ENCODE measurements at places on chromosomes 4 and X. TPM values are rescaled to one million over a fixed set of nuclear protein-coding genes. Genes with fewer than 3 reads are reported as not detected.

DNA sequence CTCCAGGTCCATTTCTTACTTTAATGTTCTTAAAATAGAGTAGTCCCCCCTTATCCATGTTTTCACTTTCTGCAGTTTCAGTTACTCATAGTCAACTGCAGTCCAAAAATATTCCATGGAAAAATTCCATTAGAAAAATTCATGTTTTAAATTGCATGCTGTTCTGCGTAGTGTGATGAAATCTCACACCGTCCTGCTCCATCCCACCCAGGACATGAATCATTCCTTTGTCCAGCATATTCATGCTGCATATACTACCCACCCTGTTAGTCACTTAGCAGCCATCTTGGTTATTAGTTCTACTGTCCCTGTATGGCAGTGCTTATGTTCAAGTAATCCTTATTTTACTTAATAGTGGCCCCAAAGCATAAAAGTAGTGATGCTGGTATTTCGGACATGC lies 5.4 kb upstream of the PDLIM5 start:
- no peak for DNase-seq

The RTL3 gene
- total RNA-seq, result not detected

DNA sequence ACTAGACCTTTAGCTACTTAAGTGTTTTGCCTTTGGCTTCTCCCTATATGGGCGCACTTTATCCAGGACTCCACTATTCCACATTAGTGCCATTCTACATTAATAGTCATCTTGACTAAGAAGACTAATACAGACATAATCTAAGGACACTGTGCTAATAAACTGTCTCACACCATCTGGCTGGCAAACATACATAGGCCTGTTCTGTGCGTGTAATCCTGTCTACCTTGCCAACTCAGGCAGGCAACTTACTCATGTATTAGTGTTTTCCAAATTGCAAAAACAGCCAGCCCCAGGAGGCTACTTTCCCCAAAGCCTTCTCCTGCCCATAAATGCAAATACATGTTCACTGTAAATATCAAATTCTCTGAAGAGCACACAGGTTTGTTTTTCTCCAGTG lies 587.3 kb downstream of the TMA16 start:
- DNase-seq, result no peak

The SSX2B gene
- not detected for total RNA-seq

DNA sequence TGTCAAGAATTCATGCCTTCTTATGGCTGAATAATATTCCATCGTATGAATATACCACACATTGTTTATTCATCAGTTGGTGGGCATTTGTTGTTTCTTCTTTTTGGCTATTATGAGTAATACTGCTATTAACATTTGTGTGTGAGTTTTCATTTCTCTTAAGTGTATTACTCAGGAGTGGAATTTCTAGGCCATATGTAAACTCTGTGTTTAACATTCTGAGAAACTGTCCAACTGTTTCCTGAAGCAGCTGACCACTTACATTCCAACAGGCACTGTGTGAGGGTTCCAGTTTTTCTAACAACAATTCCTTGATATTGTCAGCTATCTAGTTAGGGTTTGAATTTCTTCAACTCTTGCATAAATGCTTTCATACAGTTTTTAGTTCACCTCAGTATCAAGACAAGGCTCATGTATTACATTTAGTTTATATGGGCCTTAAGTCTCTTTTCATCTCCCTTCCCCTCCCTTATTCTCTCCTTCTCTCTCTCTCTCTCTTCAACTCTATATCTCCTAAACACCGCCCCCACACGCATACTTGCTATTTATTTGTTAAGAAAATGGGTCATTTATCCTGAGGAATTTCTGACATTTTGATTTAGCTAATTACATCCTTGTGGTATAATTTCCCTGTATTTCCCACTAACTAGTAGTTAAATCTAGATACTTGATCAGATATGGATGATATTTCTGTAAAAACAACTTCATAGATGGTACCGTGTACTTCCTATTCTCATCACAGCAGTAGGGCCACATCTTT lies 77.4 kb downstream of the WDR19 start:
- DNase-seq, result no peak

The CFP gene
- total RNA-seq, result 1.6 TPM

- DNase-seq, result no peak
Observed at GRCh38 chr4:153204728-153205648, 745 bp downstream of the TRIM2 start.

GRCh38 chrX:131812847-131813825 lies 210.0 kb upstream of the STK26 start:
- DNase-seq, result peak; percentile 78

- DNase-seq, result no peak
Observed at GRCh38 chrX:148813422-148813821, 313.0 kb downstream of the AFF2 start.

The PNMA5 gene
- total RNA-seq, result 11.2 TPM
